ENCODE measurements at places on chromosomes 2 and 18.

- no peak for DNase-seq
These were observed 59.8 kb upstream of the RIT2 start for GRCh38 chr18:43175257-43175656.

DNA sequence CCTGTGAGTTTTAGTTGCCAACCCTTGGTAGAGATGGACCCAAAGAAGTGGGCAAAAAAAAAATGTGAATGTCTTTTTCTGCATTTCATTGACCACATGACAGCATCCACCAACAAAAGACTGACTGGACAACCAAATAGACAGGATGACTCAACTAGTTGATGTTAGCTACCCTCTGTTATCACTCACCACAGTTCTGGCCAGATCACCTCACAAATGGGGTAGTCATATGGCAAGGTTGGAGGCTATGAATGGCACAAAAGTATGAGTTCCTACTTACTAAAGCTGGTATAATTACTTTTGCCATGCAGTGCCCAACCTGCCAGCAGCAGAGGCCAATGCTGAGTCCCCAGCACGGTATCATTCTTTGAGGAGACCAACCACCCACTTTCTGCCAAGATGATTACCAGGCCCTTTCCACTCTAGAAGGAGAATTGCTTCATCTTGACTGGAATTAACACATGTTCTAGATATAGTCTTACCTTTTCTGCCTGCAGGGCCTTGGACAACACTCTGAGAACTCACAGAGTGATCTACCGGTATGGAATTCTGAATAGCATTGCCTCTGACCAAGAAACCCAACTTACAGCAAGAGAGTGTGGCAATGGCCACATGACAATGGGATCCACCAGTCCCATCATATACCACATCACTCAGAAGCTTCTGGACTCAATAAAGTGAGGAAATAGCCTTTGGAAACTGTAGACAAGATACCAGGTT is 20.1 kb upstream of the TCF7L1 start:
- no peak for DNase-seq

DNA sequence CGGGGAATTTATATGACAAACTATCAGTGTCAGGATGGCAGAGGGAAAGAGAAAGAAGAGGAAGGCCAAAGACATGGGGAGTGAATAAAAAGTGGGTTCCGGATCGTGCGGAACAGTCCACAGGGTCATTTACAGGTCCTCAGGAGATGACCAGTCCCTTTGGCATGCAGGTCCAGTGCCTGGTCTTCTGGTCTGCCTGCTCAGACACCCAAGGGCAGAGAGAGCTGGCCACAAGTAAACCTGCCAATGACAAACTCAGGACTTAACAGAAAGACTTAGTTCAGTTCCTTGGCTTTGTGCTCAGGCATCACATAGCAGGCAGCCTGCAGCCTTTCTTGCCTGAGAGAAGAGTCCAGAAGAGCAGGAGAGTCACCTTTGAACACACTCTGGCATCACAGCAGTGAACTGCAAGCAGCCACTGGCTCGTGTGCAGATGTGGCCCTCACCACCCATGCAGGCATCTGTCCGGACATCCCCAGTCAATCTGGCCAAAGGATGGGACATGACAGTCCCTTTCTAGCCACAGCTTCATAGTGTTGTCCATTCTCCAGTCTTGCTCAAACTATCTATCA is 14.0 kb downstream of the TMEM127 start:
- no peak for DNase-seq

GRCh38 chr2:22450831-22451230 is 934.1 kb upstream of the KLHL29 start:
- DNase-seq, result no peak

GRCh38 chr2:227296671-227297405 is 28.2 kb upstream of the MFF start:
- DNase-seq, result no peak

DNA sequence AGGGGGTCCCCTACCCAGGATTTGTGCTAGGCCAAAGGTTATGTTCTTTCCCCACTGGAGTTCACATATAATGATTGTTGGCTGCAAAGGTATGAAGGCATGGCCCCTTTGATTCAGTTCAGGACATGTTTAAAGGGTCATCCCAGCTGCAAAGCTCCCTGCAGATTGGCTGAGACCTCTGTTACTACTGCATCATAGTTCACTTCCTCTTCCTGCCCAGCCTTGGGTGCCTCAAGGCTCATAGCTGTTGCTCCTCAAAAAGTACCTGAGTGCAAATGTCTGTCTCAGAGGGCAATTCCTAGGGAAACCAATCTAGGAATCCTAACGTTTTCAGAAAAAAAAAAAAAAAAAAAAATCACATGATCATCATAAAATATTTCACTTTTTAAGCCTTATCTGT is 125.1 kb downstream of the ATL2 start:
- no peak for DNase-seq

GRCh38 chr2:100237770-100238169 is 84.5 kb downstream of the LONRF2 start:
- no peak for DNase-seq

GRCh38 chr2:233153146-233153798 is 93.1 kb downstream of the INPP5D start:
- DNase-seq, result no peak

GRCh38 chr2:118858485-118859156 is 11.2 kb upstream of the EN1 start:
- DNase-seq, result no peak

- no peak for DNase-seq
These were observed 19.3 kb downstream of the PTMA start for GRCh38 chr2:231727621-231728020.

- no peak for DNase-seq
These were observed 24.5 kb downstream of the ELAC1 start for GRCh38 chr18:50992351-50992762.

GRCh38 chr2:47075361-47076125 is 79.6 kb downstream of the STPG4 start:
- DNase-seq, result no peak

GRCh38 chr2:224111576-224111975 is 72.5 kb upstream of the SERPINE2 start:
- no peak for DNase-seq

- no peak for DNase-seq
These were observed 775 bp downstream of the RNF125 start for GRCh38 chr18:32019251-32019948.

DNA sequence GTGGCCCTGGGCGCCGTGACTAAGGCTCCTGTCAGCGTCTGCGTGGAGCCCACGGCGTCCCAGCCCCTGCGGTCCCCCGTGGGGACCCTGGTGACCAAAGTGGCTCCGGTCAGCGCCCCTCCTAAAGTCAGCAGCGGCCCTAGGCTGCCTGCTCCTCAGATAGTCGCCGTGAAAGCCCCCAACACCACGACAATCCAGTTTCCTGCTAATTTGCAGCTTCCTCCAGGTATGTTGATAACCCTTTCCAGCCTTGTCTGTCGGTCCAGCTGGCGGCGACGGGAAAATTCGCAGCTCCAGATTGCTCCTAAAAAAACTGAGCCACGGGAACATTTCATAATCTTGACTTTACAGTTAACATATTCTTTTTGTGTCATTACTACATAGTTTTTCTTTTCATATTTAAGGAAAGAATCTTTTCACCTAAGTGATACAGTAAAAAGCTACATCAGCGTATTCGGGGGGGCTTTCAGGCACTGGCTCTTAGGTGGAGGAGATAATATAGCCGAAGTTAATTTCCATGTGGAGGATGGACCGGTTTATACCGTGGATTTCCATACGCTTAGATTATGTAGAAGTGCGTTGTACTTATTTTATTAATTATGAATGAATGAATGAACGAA is 916 bp downstream of the TAF4B start:
- DNase-seq, result no peak

- DNase-seq, result no peak
These were observed 78.2 kb upstream of the CABLES1 start for GRCh38 chr18:23057096-23057495.

GRCh38 chr2:70494293-70494886 is 59.2 kb downstream of the TGFA start:
- no peak for DNase-seq

GRCh38 chr2:23563151-23563550 is 178.2 kb downstream of the KLHL29 start:
- no peak for DNase-seq

DNA sequence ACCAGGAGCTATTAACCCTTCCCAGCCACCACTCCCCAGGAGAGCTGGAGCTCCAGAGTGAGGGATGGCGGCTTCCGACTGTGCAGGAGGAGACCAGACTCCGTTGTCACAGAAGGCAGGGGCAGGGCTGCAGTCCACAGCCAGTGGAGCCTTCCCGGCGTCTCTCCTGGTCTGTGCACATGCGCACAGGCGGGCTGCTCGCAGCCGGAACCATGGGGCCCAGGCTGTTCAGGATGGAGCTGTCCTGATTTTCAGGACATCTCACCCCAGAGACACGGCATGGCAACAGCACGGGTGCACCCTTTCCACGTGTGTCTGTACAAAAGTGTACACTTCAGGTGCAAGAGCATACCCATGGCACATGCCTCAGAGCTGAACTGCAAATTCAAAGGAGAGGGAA is 28.9 kb downstream of the EIPR1 start:
- DNase-seq, result no peak

DNA sequence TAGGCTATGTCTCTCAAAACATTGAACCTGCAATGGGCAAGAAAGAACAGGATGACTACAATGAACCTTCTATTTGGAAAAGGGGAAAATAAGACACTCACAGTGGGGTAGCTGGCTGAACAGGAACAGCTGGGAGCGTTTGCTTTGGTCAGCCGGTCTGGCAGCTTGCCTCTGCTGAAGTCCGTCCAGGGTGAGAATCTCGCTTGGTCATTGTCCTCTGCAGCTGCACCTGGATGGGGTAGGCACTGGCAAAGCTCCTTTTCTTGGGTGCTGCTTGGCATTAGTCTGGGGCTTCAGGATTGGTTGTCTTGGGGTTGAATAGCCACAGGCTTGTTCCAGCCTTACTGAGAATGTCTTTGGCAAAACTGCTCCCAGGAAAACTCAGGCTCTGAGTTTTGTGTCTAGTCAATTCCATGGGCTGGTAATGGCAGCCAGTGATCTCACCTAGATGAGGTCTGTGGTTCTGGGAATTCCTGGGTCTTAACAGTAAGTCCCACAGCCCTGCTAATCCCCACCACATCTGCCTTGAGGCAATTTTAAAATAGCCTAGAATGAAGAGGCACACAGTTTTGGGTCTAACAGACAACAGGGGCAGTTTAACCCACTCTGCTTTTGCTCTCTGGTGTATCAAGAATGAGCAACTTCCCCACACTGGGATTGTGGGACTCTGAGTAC is 13.4 kb downstream of the NEDD4L start:
- DNase-seq, result no peak

GRCh38 chr2:38155-38554 is 8.2 kb downstream of the FAM110C start:
- DNase-seq, result no peak

- no peak for DNase-seq
These were observed 239.8 kb downstream of the RBM43 start for GRCh38 chr2:151021747-151022452.

DNA sequence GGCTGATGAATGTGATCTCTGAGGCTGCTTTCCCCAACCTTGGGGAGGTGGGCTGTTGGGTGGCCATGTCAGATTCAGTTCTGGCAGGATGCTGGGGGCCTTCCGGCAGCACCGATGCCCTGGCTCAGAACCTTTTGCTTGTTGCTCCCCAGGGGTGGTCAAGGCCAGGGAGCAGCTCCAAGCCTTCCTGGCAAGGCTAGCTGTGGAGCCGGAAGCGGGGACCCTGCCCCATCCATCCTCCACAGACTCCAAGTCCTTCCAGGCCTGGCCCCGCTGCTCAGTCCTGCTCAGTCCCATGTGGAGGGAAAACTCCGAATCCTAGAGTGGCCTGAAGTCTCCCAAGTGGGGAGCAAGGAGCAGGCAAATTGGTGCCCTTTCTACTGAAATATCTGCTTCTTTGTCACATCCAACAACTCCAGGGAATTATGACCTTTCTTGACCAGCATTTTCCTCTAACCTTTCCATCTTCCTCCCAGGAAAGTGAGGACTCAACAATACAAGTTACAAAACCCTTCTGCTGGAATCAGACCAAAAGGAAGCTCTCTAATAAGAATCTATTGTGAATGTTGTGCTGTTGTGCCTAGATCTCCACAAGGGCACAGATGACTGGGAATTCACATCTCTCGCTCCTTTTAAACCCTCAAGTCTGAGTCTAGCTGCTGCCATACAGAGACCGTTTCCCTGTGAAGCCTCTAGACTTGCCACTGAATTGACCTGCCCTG is 134.0 kb downstream of the MCFD2 start:
- no peak for DNase-seq

DNA sequence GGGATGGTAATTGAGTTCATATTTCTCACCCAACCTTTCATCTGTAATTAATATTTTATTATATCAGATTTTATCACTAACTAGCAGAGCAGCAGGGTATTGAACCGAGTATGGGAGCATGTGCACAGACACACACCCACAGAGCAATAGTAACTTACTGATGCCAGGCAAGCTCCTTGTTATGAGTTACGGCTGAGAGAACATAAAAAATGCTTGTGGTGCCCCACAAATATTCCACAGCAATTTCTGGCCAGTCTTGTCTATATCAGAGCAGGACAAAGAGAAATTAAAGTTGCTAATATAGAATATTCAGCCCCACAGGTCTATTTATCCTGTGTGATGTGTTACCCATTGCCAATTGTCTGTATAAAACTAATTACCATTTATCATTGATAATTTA is 501.8 kb upstream of the RAB12 start:
- DNase-seq, result no peak

GRCh38 chr18:5628512-5629255 is 84.9 kb upstream of the EPB41L3 start:
- DNase-seq, result no peak

DNA sequence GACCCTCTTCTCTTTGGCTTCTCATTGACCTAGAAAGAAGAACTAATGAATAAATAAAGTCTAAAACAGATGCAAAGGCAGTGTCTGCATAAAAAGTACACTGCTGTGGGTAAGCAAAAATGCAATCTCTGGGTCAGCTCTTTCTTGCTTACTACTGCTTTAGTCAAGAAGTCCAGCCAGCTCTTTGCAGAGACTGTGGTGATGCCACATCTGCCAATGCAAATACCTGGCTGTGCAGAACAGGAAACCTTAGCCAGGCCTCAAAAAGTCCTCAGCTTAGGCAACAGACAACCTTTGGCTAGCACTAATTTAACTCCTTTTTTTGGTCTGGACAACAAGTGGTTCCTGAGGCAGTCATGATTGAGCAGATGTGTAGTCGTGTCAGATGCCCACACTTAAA is 73.6 kb upstream of the RND3 start:
- no peak for DNase-seq

GRCh38 chr2:11745613-11746375 is 638 bp upstream of the LPIN1 start:
- DNase-seq, result no peak

DNA sequence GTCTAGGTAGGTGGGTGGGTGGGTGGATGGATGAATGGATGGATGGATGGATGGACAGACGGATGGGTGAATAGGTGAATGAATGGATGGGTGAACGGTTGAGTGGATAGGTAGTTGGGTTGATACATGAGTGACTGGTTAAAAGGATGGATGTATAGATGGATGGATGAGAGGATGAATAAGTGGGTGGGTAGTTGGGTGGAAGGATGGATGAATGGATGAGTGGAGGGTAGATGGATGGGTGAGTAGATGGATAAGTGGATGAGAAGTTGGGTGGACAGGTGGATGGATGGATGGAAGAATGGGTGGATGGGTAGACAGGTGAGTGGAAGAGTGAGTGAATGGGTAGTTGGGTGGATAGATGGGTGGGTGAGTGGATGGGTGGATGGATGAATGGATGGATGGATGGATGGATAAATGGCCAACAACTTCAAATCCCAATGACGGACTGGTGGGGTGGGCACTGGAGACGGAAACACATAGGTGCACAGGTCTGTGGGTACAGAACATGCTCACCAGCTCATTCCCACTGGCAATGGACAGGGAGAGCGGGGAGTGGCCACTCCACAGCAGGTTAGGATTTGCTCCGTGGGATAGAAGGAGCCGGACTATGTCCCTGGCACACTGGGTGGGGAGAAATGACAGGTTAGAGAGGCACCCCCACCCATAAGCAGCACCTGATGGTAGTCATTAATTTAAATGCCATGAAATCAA is 48.8 kb downstream of the ANKMY1 start:
- no peak for DNase-seq

Data from stimulated activated CD8-positive, alpha-beta memory T cell treated with anti-CD3 and anti-CD28 coated beads, Interleukin-15, amount 100 ng/mL, for 48 hours (primary cell).